ENCODE measurements at places on chromosomes 5 and 9.

DNA sequence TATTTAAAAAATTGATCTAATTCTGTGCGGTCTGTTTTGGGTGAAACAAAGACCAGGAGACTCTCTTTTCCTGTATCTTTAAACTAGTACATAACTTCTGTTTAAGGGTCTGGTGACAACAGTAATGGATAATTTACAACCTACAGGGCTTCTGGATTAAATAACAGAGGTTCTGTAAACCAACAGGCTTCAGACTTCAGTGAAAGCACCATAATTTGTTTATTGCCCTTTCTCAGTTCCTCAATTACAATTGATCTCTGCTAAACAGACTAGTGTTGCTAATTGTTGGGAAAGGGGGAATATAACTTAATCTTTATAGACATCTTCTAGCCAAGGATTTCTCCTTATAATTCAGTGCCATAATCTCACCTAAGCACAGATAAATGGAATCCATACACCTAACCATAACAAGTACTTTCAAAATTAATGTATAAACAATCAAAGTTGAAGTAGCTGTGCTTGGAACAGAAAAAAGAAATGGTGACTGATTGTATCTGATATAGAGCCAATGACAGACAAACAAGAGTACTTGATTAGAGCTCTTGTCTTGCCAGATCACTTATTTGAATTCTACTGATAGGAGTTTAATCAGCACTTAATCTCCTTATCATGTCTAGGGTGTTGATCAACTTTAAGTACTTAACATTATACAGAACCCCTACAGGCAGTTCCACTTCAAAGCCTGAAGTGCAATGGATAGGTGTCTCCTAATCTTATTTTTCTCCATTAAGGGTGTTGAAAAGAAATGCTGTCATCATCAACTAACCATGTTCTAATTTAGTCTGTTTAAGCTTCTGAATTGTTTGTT, 536.0 kb downstream of the NR2F1-AS1 start:
- no peak for DNase-seq

DNA sequence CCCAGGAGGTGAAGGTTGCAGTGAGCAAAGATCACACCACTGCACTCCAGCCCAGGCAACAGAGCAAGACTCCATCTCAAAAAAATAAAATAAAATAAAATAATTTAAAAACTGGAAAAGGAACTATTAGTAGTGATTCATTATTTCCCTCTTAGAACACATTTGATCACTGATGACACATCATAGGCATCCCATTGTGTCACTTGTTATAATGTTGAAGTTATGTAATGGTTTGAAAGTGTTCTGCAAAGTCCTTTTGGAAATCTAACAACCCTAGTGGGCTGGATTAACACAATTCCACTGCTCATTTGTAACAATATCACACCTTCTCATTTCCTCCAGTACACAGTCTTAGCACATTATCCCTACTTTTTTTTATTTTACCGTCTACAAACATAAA, 81.8 kb upstream of the LMNB1 start:
- DNase-seq, result no peak

- no peak for DNase-seq
Measured at GRCh38 chr9:135067096-135067710, 20.3 kb upstream of the OLFM1 start.

GRCh38 chr9:68515326-68516017, 25.2 kb downstream of the TMEM252 start:
- DNase-seq, result no peak

- DNase-seq, result no peak
Measured at GRCh38 chr9:91302831-91303230, 58.9 kb downstream of the AUH start.

- DNase-seq, result no peak
Measured at GRCh38 chr5:144013816-144014215, 156.6 kb downstream of the YIPF5 start.

DNA sequence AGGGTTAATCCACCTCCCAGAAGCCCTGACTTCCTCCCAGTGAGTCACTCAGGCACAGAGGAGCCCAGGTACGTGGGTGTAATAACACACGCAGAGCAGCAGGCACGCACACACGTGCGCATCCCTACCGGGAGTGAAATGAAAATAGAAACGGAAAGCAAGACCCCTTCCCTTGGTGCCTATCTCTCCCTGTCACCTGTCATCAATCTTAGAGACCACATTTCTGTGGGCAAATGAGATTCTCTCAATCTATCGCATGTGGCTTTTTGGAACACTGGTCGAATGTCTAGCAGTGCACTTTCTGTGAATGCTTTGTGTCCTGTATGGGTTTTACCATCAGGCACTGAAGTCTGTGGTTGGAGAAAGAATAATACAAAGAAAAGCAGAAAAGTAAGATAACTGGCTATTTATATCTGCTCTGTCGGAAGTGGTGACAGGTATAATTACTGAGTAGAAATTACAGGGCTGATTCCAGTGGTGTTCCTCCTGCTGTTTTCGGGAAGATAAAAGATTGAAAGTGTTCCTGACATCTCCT, 137.7 kb upstream of the GRIA1 start:
- DNase-seq, result no peak

DNA sequence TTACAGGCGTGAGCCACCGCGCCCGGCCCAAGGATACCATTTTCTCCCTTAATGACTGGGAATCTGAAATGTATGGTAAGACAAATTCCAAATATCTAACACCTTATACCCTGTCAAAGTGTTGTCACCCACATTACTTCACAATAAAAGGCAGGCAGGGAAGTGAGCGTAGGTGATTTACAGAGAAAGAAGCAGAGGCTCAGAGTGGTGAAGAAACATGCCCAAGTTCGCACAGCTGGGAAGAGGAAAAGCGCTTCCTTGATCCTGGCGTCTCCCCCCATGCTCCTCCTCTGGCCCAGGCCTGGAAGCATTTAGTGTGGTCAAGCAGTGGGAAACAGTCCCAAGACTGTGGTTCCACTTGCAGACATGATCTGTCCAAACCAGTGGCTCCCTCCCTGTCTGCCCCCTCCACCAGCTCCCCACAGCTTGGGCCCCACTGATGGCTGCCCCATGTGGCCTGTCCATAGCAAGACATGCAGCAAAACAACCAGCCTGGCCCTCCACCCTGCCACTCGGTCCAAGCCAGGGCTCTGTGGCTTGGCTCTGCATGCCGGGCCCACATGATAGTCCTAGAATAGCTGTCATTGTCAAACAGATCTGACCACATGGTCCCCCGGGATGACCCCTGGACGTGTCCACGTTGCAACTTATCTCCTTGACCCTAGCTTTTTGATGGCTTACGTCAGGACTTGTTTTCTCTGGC, 107.2 kb downstream of the TTLL11 start:
- DNase-seq, result no peak

DNA sequence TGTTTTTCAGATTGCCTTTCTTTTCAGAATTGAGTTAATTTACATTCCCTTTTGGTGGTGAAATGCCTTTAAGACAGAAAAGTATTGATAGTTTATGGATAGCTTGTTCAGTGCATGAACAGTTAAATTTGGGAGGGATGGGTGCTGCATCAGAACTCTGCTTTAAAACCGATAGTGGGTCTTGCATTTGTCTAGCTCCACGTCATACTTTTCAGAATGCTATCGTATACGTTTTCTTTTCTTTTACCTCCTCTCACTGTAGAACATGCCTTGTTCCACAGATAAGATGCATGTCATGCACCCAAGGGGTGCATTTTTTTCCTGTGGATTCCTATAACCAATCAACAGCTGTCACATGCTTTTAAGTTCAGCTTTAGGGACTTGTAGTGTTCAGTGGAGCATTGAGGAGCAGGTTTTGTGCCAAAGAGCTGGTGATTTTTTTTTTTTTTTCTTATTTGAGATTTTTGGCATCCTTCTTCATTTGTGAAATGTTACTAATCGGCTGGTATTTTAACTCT, 2.3 kb downstream of the SLC44A1 start:
- no peak for DNase-seq

- no peak for DNase-seq
Measured at GRCh38 chr5:137487600-137487999, 11.5 kb downstream of the SPOCK1 start.

DNA sequence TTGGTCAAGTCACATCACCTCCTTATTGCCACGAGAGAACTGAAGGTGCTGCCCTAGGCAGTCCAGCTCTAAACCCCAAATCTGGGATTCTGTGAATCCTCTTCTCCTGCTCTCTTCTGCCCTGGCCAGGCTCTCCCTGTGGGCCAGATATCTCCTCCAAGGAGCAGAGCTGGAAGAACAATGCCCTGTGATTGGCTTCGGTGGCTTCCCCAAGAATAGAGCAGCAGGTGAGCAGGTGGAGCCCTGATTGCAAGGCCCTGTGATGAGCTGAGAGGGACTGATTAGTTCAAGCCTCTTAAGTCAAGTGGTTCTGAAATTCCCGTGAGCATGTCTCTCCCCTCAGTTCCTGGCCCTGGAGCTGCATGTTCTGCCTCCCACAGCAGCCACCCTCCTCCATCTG, 175.3 kb upstream of the BRINP1 start:
- no peak for DNase-seq

GRCh38 chr9:28287455-28287854, 714.2 kb upstream of the C9orf72 start:
- no peak for DNase-seq

GRCh38 chr5:152462021-152462721, 57.1 kb upstream of the NMUR2 start:
- peak; percentile 21 for DNase-seq

GRCh38 chr9:37421914-37422288, 595 bp upstream of the GRHPR start:
- peak; percentile 29 for DNase-seq

DNA sequence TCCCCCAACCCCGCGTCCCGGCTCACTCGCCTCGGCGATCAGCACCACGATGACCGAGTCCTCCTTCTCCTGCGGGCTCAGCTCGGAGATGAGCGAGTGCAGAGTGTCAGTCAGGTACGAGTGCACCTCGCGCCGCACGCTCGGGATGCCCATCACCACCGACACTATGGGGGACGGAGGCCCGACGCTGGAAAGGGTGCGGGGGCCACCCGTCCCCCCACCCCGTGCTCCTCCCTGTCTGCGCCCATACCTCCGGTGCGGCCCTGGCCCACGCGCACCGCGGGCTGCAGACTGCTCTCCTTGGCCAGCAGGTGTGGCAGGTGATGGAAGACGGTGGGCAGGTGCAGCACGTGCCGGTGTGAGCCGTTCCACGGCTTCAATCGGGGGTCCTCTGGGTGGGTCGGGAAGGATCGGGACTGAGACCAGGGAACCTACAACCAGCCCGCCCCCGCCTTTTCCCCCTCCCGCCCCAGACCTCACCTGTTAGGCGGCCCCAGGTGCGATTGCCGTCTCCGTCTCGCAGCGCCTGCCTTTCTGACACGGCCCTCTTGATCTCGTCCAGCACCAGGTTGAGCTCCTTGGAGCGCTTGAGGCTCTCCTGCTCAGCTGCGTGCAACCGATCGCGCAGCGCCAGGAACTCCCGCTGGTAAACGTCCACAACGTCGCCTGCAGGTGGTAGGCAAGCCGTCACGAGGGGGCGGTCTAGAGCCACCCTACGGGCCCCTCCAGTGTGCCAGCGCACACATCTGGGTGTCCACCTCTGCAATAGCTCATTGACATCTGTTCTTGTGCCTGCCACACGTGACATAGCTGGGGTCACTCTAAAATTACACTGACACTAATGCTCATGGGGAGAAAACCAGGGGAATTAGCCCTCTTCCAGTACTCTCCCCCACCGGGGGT, 5.1 kb downstream of the MGAT4B start:
- DNase-seq, result peak; percentile 82

DNA sequence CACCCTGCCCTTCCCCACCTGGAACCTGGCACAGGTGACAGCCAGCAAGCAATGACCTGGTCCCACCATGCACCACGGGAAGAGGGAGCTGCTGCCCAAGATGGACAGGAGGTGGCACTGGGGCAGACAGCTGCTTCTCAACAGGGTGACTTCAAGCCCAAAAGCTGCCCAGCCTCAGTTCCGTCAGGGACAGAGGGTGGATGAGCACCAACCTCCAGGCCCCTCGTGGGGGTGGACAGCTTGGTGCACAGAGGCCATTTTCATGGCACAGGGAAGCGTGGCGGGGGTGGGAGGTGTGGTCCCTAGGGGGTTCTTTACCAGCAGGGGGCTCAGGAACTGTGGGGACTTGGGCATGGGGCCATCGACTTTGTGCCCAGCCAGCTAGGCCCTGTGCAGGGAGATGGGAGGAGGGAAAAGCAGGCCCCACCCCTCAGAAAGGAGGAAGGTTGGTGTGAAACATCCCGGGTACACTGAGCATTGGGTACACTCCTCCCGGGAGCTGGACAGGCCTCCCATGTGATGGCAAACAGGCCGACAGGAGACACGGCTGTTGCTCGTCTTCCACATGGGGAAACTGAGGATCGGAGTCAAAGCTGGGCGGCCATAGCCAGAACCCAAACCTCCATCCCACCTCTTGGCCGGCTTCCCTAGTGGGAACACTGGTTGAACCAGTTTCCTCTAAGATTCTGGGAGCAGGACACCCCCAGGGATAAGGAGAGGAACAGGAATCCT, 1.9 kb downstream of the CEL start:
- no peak for DNase-seq

GRCh38 chr9:137430723-137431415, 7.7 kb downstream of the NOXA1 start:
- no peak for DNase-seq

DNA sequence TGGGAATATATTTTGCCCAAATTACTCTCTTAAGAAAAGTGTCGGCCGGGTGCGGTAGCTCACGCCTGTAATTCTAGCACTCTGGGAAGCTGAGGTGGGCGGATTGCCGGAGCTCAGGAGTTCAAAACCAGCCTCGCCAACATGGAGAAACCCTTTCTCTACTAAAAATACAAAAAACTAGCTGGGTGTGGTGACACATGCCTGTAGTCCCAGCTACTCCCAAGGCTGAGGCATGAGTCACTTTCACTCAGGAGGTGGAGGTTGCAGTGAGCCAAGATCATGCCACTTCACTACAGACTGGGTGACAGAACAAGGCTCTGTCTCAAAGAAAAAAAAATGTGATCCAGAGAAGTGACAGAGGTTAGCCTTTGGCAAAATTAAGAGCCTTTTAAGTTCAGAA, 26.4 kb upstream of the TMEM171 start:
- DNase-seq, result no peak

GRCh38 chr5:390623-391491, 52.1 kb upstream of the EXOC3 start:
- DNase-seq, result peak; percentile 1

- DNase-seq, result no peak
Measured at GRCh38 chr9:124766815-124767554, 4.1 kb downstream of the NR6A1 start.

DNA sequence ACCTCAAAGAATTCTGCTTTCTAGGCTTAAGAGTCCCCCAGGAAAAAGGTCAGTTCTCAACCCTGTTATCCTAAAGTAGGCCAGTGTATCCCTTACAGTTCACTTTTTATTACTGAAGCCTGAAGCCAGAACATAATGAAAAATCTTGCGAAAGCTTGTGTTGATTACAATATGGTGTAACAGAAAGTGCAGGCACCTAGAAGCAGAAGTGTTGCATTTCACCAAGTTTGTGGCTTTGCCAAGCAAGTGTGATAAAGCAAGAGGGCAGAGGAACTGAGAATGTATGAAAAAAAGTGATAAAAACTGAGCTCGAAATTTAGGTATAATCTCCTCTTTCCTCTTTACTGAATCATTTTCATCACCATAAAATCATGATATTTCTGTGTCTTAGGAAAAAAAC, 26.2 kb downstream of the AGTPBP1 start:
- DNase-seq, result no peak
